ENCODE measurements at places on chromosomes 6 and 20.

DNA sequence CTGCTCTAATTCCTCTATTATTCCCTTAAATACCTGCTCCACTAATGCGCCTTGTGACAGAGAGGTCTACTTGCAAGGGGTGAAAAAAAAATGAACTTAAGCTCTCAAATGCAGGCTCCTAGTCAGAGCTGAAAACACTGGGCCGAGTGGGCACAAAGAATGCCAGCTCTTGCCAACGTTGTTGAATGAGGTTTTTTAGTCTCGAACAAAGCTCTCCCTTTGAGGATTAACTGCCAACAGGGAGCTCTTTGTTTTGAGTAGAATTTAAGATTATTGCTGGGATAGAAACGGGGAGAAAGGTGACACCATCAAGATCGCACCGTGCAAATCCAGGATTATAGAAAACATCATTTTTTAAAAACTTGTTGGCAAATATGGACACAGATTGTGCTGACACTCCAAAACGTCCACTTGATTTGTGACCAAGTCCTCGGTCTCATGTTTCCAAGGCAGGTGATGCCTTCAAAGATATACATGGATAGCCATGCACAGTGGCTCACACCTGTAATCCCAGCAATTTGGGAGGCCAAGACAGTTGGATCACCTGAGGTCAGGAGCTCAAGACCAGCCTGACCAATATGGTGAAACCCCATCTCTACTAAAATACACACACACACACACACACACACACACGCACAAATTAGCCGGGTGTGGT lies 163.2 kb downstream of the BMP7 start:
- DNase-seq, result no peak

DNA sequence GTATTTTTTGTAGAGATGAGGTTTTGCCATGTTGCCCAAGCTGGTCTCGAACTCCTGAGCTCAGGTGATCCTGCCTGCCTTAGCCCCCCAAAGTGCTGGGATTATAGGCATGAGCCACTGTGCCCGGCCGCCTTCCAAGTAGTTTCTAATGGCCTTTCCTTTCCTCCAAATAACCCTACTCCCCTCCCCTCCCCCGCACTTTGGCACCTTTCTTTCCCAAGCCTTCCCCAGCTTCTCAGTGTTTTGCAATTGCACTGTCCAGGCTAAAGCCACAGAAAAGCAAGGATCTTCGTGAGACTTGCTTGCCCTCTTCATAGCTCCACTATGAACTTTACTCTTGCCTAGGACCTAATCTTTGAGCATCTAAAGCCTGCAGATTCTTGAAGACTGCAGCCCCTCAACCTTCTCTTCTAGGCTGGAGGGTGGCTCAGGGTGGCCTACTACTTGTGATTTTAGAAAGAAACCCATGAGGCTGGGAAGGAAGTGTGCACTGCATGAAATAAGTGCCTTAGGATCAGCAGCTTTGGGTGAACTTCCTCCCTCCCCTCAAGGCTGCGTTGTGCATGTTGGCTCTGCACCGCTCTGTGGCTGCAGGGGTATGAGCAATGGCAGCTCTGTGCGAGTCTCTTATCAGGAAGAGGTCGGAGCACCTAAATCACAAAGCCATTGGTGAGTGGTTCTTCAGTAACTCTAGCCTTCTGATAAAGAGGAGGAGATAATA lies 152.4 kb upstream of the SNX9 start:
- no peak for DNase-seq

GRCh38 chr20:18174906-18175683 lies 37.4 kb downstream of the KAT14 start:
- DNase-seq, result no peak

DNA sequence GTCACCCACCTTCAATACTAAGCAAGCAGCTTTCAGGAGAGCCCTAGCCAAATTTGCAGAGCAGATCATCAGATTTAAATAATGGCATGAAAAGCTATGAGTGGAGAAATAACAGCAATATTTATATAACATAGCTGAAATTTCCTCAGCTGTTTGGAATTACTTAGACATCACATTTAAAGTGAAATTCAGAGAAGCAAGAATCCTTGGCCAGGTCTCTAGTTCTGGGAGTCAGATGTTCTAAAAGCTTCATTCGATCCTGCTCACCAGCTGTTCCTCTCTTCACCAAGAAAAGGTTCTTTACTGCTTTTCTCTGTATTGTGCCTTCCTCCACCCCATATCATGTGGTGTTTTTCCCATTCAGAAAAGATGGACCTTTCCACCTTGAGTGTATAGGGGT lies 152.3 kb upstream of the JAG1 start:
- DNase-seq, result no peak

DNA sequence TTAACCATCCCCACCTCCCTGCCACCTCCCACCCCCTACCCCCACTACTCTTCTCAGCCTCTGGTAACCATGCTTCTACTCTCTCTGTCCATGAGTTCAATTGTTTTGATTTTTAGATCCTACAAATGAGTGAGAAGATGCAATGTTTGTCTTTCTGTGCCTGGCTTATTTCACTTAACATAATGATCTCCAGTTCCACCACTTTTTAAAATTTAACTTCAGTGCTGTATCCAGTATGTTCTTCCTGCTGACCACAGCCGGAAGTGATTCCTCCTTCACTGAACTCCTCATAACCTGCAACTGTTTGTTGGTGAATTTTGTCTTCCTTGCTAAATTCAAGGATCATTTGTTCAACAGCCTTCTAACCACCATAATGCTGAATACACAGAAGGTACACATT lies 3.9 kb downstream of the MAP7 start:
- no peak for DNase-seq

DNA sequence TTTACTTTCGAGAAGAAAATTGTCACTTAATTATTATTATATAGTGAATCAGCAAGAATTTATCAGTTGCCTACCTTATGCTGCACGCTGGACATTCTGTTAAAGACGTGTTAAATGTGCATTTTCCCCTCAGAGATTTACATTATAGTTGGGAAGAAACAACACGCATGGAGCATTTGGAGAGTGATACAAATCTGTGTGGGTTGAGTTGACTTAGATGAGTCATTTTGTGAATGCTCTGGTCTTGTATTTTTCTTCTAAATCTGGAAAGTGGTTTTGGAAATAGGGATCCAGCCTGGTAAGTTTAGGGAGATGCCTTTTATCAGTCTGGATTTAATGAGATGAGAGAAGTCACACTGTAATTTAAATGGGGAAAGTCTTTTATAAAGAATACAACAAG lies 24.0 kb upstream of the SMIM26 start:
- no peak for DNase-seq

DNA sequence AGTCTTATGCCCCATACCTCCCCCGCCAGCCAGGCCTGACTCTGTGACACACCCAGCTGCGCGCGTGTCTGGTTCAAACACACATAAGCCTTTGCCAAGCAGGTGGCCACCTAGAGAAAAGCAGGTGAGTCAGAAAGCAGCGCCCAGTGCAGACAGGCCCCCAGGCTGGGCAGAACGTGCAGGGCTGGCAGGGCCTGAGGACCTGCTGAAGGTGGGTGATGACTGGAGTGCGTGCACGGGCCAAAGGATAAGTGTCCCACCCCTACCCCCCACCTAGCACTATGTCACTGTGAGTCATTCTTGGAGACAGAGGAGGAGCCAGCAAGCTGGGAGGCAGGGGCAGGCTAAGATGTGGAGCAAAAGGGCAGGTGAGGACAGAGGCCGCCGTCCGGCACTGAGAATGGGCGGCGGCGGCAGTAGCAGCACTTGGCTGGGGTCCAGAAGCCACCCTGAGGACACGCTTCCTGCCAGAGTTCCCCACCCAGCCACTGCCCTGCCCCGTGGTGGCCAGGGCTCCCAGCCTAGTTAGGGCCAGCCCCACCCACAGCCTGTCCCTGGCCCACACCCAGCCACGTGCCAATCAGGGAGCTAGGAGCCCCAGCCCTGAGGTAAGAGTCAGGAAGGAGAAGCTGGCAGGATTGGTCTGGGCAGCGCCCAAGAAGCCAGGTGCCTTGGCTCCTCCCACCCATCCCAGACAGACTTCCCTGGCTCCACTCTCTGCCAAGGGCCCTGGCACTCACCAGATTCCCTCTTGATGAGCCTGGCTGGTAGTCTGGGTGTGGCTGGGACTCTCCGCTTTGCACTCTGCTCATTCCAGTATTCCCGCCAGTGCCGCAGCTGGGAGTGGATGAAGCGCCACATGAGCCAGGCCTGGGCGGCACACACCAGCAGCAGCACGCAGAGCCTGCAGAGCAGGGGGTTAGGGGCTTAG lies 72.7 kb downstream of the TRAM2 start:
- no peak for DNase-seq

- no peak for DNase-seq
Measured at GRCh38 chr6:165091121-165091785, 218.2 kb downstream of the C6orf118 start.

GRCh38 chr6:27562027-27562410 lies 89.1 kb upstream of the ZNF184 start:
- DNase-seq, result no peak

DNA sequence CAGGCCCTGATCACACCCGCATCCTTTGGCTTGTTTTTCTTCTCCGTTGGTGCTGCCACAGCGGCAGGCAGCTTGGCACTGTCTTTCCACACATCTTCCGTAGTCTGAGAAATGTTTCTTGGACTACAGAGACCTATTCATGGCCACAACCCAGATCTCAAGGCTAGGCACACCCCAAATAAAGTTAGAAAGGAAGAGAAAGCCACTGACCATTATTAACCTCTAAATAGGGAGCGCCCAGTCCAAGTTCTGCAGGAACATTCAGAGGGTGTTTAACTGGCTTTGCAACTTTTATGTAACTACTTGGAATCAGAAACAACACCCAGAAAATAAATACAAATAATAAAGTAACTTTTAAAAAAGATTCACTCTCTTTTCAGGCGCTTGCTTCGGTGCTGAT lies 124.8 kb upstream of the NEDD9 start:
- DNase-seq, result no peak

DNA sequence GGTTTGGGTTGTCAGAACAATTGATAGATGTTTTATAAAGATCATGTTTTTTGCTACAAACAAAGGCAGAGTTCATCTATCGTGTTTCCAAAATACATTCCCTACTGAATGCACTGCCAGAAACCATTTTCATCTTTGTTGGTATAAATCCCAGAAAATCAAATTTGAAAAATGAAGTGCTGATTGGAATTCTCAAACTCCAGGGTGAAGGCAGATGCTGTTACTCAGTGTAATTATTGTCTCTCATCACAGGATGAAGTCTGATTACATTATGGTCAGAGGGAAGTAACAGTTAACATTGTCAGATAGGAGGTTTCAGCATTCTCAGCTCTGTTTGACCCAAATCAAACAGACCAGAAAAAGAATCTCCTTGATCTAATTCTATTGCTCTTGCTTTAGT lies 198.4 kb upstream of the KCNK16 start:
- no peak for DNase-seq

GRCh38 chr6:75350156-75350555 lies 65.6 kb upstream of the TMEM30A start:
- DNase-seq, result no peak

Measured in stimulated activated CD4-positive, alpha-beta T cell treated with anti-CD3 and anti-CD28 coated beads, Interleukin-1b, Interleukin-23, amount 100 ng/mL, for 1 hour (primary cell).